ENCODE measurements at places on chromosomes 2 and 18. TPM values are rescaled to one million over a fixed set of nuclear protein-coding genes. Genes with fewer than 3 reads are reported as not detected.

NXPH2 gene
- 6.9 TPM for total RNA-seq

CDK5R2 gene
- not detected for total RNA-seq

GRCh38 chr18:72181241-72181764 lies 362.8 kb downstream of the CBLN2 start:
- no peak for DNase-seq

DNA sequence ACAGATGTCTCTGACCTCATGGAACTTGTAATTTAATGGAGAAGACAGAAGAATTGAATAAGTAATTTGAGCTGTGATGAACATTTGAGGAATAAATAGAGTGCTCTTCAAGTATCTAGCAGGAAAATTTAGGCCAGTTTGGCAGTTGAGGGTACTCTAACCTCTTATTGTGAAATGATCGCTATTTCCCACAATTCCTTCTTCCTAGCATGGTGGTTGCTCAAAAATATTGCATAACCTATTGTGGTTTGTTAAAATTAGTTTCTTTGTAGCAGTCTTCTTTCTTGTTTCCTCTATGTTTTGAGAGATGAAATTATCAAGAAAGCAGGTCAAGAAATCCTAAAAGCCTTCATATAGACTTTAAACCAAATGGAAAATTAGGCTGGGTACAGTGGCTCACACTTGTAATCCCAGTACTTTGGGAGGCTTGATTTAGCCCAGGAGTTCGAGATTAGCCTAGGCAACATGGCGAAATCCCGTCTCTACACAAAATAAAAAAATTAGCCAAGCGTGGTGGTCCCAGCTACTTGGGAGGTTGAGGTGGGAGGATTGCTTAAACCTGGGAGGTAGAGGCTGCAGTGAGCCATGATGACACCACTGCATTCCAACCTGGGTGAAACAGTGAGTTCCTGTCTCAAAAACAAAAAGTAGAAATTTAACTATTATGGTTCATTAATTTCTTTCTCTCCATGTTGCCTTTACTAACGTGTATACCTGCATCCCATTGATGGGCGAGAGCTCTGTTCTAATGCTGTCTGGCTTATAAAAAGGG lies 58.7 kb downstream of the RBKS start:
- DNase-seq, result no peak

- DNase-seq, result no peak
Measured at GRCh38 chr2:10000541-10000940, 42.8 kb upstream of the KLF11 start.

GRCh38 chr18:29087616-29088246 lies 910.8 kb upstream of the CDH2 start:
- no peak for DNase-seq
